ENCODE measurements at places on chromosomes 11 and 22.

GRCh38 chr11:118436639-118437207 lies 431 bp downstream of the KMT2A start:
- DNase-seq: no peak

DNA sequence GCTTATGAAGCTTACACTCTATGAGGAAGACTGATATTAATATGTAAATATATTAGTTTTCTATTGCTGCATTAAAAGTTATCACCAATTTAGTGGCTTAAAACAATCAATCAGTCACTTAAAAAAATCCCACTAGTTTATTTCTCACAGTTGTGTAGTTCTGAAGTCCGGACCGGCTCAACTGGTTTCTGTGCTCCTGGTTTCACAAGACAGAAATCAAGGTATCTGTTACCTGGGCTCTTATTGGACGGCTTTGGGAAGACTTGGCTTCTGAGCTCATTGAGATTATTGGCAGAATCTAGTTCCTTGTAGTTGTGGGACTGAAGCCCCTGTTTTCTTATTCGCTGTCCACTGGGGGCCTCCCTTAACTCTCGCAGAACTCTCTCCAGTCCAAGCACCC lies 343.0 kb downstream of the RAB38 start:
- DNase-seq: no peak

DNA sequence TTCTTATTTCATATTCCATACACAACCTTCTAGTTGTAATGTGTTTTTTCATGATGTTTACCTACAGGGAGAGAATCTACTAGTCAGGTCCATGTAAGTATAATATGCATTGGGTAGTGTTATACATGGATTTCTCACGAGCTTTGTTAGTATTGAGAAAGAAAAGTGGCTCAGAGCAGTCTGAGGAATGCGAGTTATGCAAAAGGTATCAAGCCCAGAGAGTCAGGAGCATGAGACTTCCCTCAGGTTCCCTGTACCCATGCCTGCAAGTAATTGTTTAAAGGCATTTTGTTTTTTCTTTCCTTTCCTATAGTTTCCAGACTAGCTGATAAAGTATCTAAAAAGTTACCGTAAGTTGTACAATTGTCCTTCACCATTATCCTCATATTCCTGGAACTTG lies 66.1 kb downstream of the STK33 start:
- no peak for DNase-seq

- no peak for DNase-seq
These were observed 33.2 kb upstream of the CCDC89 start for GRCh38 chr11:85718991-85719807.

DNA sequence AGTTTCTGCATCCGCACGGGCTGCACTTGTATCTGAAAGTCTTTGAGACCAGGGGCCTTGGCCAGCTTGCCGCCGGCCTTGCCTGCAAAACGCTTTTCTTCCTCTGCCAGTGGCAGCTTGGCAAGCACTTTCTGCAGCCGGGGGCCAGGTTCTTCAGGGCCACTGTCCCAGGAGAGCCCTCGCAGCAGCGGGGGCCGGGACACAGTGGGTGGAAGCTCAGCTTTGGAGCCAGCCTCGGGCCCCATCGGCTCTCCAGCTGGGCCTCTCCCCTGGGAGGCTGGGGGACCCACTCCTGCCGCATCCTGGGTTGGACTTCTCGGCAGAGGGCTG lies 57.5 kb upstream of the LYVE1 start:
- DNase-seq: no peak

DNA sequence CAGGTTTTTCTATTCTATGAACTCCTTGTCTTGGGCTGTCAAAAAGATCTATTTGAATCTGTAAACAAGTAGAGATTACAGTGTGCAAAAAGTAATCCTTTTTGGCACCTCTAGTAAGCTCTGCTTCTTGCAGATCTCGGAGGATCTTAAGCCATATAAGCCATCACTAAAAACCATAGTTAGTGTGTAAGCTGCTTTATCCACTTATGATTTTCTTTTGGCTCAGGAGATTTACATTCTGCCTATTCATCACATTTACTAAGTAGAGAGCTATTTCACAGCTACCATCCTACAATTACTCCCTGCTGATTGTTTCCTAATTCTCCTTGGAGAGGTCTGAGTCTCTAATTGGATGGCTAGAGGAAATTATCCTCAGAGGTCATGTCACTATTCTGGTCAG lies 385.7 kb downstream of the AASDHPPT start:
- DNase-seq: no peak

DNA sequence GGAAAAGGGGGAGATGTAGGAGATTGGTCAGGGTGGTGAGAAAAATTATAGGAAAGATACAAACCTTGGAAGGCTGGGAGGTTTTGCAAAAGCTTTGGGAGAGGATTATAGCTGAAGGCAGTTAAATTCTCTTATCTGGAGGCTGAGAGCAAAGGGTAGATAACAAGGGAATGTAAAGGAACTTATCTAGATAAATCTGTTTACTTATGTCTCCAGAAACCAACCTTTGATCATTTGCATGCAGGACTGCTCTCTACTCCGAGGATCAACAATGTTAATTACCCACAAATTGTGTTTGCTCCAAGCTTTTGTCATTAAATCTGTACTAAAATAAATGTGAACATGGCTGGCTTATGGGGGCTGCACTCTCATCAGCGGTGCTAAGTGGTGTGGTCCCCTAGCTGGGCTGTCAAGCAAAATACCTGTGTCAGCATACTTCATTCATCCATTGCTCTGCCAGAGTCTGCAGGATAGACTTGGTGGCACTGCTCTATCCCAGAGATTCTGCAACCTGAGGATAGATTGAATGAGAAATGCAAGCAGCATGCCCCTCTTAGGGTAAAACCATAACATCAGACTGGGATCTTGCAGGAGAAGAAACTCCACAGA lies 1599.2 kb upstream of the TENM4 start:
- DNase-seq: no peak

- DNase-seq: no peak
These were observed 21.8 kb upstream of the WNT7B start for GRCh38 chr22:45998638-45999378.

GRCh38 chr11:16935518-16936302 lies 78.5 kb downstream of the PLEKHA7 start:
- DNase-seq: no peak

DNA sequence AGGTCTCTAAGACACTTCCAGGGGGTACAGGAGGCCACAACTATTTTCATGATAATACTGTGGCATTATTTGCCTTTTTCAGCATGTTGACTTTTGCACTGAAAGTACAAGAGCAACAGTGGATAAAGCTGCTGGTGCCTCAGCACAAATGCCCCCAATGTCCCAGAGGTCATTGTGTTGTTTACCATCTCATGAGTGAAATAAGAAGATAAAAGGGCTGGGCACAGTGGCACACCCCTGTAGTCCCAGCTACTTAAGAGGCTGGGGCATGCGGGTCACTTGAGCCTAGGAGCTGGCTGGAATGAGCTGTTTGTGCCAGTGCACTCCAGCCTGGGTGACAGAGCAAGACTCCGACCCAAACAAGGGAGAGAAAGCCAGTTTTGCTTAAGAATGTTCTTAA lies 72.6 kb upstream of the RAB1B start:
- DNase-seq: no peak

Measured in esophagus muscularis mucosa (tissue), 4 donors.